Stimulated activated naive CD8-positive, alpha-beta T cell treated with anti-CD3 and anti-CD28 coated beads, Interleukin-15, Interleukin-2, amounts not matched to agents 100 U/mL and 50 U/mL, for 24 hours (primary cell): ENCODE measurements at places on chromosomes 5 and 9.
A peak's percentile ranks its signal among the peaks of the same experiment; 100 is the strongest.

DNA sequence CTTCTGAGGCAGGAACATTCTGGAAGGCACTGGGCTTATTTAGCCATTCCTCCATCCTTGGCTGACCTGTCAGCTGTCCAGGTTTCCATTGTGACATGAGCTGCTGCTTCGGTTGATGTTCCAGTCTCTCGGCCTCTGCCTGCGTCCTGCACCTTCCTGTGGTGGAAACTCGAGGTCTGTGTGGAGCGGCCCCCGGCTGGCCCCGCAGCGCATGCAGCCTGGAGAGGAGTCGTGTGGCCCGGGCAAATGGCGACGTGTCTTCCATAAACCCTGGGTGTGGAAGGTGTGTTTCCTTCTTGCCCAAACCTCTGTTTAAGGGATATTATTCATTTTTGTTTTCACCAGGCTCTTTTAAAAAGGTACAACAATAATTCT, 36.5 kb upstream of the SLC9A3 start:
- no peak for DNase-seq

DNA sequence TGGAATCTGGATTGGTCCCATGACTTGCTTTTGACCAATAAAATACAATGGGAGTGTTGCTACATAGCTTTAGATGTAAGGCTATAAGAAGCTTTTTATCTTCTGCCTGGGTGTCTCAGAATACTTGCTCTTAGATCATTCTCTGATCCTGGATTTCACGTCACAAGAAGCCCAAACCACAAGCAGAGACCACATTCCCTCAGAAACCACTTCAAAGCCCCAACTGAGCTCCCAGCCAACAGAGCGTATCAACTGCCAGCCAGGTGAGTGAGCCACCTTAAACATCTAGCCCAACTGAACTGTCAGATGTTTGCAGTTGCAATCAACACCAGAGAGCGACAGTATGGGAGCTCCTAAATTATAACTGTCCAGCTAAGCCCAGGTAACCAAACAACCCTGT, 687.1 kb downstream of the TLE1 start:
- DNase-seq = peak; percentile 3

- DNase-seq = no peak
These were observed 66.0 kb upstream of the TAF1L start for GRCh38 chr9:32701321-32702022.

- DNase-seq = no peak
These were observed 92.7 kb downstream of the AOPEP start for GRCh38 chr9:94819161-94819687.

GRCh38 chr5:100505984-100506670, 29.0 kb upstream of the FAM174A start:
- no peak for DNase-seq

DNA sequence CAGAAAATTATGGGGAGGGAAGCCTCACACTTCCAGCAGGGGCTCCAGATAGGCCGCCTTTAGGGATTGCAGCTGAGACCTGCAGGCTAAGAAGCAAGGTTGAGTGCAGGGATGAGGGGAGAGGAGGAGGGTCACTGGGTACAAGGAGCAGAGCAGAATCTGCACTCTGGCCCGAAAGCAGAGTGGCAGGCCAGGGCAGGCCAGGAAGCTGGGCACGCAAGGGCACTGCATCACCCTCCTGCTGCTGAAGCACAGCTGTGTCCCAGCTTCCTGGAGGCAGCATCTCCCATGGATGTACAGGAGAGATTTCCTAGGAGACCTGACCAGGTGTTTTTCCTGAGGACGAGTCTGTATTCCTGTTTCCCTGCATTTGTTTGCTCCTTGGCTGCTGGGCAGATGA, 92.1 kb downstream of the SYK start:
- no peak for DNase-seq

DNA sequence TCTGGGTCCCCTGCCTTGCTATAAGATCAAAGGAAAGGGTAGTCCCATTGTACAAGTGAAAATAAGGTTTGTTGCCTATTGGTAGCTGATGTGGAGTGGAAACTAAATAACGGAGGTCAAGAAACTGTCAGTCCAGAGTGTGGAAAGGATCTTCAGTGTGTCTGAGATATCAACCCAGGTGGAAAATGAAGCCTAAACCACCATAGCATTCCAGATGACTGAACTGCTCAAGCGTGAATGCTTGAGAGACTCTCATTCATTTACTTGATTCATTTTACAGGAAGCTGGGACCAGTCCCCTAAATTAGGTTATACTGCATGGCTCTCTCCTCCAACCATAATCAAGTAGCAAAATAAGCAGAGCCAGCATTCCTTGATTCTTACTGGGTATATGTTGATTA, 116.0 kb upstream of the SLC28A3 start:
- no peak for DNase-seq

DNA sequence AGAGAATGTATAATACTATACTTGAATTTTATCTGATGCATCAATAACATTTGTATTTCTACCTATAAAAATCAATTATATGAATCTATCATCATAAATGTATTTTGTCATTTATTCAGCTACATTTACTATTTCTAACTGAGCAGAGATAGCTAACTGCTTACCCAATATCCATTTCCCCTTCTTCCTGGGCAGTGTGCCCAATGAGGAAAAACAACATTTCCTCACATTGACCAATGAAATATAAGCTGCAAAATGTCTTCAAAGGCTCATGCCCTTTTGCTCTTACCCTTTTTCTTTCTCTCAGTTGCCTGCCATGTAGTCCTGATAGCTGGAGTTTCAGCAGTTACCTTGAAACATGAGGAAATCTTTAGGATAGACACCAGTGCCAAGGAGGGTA, 385.8 kb upstream of the PCSK5 start:
- DNase-seq = no peak

GRCh38 chr5:98750693-98751092, 22.8 kb upstream of the RGMB start:
- no peak for DNase-seq

- no peak for DNase-seq
These were observed 18.9 kb downstream of the MRPS30 start for GRCh38 chr5:44827681-44828080.

DNA sequence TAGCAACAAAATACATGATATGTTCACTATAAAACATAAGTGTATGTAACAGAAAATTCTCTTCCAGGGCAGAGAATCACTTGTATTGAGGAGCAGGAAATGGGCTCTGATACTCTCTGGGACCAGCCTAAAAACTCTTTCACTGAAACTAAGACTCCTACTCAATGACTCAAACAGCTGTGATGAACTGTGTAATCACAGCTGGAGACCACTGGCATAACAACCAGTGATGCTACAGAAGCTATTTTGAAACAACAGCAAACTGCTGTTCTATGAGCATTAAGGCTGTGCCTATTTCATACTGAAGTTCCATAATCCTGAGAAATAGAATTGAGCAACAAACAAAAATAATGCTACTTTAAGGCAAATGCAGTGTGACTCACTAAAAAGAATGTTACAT, 594.0 kb downstream of the HINT1 start:
- no peak for DNase-seq

- no peak for DNase-seq
These were observed 105.2 kb upstream of the PRR16 start for GRCh38 chr5:120358949-120359348.

DNA sequence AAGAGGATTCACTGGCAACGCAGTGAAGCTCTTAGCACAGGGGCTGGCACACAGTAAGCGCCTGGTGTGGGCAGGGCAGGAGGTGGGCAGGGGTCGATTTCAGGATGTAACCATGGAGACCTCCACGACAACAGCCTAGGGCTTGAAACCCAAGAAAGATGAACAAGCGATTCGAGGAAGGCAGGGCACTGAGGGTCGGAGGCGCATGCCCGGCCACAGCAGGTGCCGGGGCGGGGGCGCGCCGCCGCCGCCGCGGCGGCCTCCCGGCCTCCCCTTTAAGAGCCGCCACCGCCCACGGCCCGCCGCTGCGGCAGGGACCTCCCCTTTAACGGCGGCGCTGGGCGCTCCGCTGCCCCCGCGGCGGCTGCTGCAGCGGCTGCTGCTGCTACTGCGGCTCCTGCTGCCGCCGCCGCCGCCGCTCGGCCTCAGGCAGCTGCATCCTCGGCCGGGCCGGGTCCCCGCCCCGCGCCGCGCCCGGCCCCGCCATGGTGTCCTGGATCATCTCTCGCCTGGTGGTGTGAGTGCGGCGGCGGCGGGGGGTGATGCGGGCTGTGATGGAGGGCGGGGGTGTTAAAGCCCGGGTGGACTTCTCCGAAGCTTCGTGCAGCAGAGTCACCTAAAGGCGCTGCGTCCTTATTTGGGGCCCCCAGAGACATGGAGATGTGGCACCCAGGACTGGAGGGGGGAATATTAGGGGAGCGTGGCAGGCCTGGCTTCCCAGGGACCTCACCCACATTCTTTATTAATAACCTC, at the start of gene REEP2:
Gene REEP2 (plus strand): TSS at position 334 of the 753 bp plus-strand sequence. CDS start 152 bp downstream, at position 486.
- DNase-seq = peak; percentile 79

GRCh38 chr5:150545246-150545645, 37.3 kb downstream of the NDST1 start:
- no peak for DNase-seq

GRCh38 chr9:36158122-36158521, 11.1 kb upstream of the CCIN start:
- no peak for DNase-seq

- DNase-seq = no peak
These were observed 109.3 kb downstream of the CRB2 start for GRCh38 chr9:123465304-123465703.

GRCh38 chr5:65190328-65191053, 291.2 kb downstream of the ADAMTS6 start:
- no peak for DNase-seq

GRCh38 chr5:143635888-143636287, 176.1 kb upstream of the HMHB1 start:
- DNase-seq = no peak

DNA sequence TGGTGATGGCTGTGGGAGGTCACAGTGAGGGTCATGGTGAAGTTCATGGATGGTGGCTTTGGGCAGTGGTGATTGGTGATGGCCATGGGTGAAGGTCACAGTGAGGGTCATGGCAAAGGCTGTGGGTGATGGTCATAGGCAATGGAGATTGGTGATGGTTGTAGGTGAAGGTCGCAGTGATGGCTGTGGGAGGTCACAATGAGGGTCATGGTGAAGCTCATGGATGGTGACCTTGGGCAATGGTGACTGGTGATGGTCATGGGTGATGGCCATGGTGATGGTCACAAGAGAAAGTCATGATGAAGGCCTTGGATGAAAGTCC, 115.6 kb upstream of the IRX4 start:
- no peak for DNase-seq

DNA sequence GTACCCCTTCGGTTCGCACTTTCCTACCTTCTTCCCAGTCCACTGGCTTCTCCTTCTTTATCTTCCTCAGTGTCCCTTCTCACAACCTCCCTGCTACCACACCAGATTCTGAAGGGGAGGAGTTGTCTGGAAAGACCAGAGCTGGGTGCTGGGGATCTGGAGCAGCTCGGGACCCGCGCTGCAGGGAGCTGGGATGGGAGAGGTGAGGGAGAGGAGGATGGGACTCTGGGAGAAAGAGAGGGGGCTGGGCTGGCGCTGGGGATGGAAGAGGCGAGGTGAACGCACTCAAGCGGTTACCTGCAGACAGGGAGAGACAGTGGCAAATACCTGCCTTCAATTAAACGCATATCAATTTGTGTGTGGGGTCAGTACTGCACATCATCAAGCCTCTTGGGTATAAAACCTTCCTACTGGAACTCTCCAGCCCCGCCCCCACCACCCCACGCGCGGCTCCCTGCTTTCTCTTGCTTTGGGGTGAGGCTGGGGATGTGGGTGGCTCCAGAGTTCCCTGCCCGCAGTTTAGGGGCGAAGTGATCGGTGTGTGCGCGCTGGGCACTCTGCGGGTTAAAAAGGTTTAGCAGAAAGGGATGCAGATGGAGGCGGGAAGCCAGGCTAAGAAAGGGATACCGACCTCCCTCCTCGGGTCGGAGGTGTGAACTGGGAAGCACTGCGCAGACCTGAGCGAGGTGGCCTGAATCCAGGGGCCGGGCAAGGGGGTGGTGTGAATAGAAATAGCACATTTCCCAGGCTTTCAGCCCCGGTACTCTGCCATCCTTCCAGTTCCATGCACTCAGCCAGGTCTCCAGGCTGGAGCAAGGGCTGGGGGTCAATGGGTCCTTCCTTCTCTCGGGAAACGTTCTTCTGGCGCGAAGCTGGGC, 977 bp upstream of the PAM start:
- DNase-seq = peak; percentile 42

DNA sequence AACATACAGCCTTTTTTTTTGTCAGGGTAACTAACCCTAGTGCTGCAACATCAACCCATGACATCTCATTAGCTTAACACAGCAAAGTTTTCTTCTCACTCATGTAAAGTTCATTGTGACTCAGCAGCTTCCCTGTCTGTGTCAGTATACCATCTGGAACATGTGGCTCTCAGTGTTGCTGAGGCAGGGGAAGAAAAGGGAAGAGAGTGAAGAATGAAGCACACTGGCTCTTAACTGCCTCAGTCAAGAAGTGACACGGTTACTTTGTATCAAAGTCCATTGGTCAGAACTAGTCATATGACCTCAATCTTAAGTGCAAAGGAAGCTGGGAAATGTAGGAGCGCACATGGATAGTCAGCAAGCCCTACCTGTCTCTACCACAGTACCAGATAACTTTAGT, 185.0 kb upstream of the ELL2 start:
- no peak for DNase-seq

- no peak for DNase-seq
These were observed 162.1 kb downstream of the ARL15 start for GRCh38 chr5:54148067-54148845.

- no peak for DNase-seq
These were observed 252.9 kb upstream of the ANKH start for GRCh38 chr5:15124461-15124860.

DNA sequence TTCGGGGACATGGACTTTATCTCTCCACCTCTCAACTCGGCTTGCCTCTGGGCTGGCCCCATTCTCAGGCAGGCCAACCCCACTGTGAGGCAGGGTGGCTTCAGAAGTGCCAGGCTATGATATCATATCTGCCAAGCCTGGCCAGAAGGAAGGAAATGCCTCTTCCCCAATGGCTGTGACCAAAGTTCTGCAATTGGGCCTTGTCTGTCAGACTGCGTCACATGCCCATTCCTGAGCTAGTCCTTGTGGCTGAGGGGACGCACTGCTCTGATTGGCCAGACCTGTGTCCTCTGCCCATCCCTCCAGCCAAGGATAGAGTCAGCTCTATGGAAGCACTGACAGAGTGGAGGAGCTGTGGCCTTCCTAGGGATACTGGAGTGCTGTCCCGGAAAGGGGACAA, 11.9 kb downstream of the SMIM23 start:
- DNase-seq = no peak

GRCh38 chr9:28443461-28443860, 870.2 kb upstream of the C9orf72 start:
- DNase-seq = no peak

GRCh38 chr9:134891053-134891452, 10.4 kb downstream of the FCN2 start:
- no peak for DNase-seq

DNA sequence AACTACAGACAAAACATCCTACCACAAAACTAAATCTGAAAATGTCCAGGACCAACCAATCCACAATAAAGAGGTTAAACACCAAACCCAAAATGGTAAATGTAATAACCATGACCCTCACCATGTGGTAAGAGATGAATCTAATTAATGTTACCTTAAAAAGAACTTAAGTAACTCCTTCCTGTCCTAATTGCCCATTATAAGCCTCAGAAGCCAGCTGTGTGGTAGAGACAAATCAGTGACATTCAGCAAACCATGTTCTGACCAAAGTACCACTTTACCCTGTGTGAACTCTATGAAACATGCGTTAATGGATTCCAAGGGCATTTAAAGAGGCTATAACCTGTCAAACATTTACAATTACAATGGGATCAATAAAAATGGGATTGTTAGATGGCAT, 25.0 kb downstream of the LPAR1 start:
- no peak for DNase-seq
